ENCODE measurements at places on chromosomes 1 and 21.
A peak's percentile ranks its signal among the peaks of the same experiment; 100 is the strongest.

GRCh38 chr1:238052496-238053266, 162.0 kb upstream of the ZP4 start:
- no peak for DNase-seq

GRCh38 chr1:168603501-168604110, 27.2 kb downstream of the XCL1 start:
- peak; percentile 35 for DNase-seq

DNA sequence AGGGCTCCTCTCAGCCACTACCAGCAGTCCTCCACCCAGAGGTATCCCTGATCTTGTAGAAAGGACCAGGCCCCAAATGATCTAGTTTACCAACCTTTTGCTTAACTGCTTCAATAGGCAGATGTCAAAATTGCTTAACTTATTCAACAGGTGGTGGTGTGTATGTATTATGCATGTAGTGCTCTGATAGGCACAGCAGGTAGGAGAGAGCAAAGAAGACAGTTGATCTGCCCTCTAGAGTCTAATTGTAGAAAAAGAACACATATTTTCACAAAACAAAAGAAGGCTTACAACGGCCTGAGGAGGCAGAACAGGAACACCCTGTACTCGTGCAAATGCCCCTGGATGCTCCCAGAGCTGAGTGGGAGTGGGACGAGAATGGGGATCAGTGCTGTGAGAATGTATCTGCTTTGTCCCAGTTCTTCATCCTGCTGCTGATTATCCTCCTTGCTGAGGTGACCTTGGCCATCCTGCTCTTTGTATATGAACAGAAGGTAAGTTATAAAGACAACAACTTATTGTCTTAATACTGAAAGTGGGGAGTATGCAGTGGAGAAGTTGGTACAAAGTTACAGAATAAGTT, 21.1 kb downstream of the CD53 start:
- DNase-seq = no peak

DNA sequence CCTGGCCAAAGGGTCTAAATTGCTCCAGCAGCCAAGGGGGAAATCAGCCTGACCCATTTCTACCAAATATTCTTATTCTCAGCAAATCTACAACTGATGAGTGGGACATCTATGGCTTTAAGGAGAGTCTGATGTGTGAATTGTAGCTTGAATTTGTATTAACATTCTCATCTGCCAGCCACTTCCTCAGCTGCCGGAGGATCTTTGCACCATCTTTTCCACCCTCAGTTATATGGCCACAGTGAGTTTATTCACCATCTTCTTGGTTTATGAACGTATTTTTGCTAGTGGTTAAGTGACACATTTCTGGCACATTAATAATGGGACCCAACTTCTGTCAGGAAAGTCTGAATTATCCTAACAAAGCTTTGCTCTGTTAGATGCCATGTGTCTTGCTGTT, 69.6 kb downstream of the COLGALT2 start:
- no peak for DNase-seq

- DNase-seq = peak; percentile 46
Observed at GRCh38 chr1:235648954-235649367, 623 bp downstream of the GNG4 start.

- no peak for DNase-seq
Observed at GRCh38 chr1:106961646-106962045, 94.8 kb upstream of the PRMT6 start.

DNA sequence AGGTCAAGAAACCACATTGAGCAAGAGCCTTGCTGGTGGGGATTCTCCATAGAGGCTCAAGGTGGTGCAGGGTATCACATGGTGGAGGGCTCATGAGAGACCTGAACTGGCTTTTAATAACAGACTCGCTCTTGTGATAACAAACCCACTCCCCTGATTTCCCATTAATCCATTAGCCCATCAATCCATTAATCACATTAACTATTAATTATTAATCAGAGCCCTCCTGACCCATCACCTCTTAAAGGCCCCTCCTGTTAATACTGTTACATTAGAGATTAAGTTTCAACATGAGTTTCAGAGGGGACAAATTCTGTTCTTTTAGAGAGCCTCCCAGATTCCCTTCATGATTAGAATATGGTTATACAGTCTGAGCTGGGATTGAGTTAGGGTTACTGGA, 61.8 kb downstream of the IER5 start:
- no peak for DNase-seq

DNA sequence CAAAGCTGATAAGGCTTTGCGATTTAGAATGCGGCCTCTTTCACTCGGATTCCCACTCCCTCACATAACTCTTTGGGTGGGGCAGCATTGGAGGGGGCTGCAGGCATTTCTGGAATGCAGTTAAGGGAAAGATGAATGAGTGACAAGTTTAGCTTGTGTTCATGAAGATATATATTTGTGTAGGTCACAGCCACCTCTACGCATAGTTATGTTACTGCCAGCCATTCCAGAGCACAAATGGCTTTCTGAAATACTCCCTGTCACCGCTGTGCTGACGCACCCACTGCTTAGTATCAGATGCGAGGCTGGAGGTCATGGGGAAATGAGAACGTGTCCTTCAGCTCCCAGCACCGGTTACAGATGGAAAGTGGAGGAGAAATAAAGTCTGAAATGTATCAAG, 54.1 kb upstream of the ATP1A1 start:
- no peak for DNase-seq

- DNase-seq = no peak
Observed at GRCh38 chr1:243244432-243244841, 10.6 kb downstream of the CEP170 start.

DNA sequence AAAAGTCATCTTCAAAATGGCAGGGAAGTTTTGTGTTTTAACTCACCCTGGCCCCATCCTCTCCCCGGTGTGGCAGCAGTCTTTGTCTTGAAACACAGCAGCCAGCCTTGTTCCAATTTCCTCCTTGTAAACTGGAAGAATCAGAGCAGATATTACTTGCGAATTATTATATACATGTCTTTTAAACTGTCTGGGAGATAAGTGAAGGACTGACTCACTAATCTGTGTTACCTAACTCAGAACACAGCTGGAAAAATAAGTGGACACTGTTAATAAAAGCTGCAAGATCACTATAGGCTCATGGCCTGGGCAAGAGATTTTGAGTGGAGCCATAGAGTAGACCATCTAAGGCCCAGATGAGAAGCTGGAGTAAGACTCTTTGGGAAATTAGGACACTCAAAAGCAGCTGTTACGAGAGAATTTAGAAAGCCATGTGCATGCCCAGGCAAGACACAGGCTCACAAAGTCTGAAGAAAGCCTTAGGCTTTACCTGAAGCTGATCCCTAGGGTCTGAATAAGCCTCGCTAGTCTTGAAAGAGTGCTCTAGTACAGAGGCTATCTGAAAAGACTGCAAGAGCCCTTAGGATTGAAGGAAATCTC, 233.0 kb upstream of the RAB4A start:
- no peak for DNase-seq

GRCh38 chr1:23736437-23737134, 6.7 kb upstream of the ELOA start:
- no peak for DNase-seq

- no peak for DNase-seq
Observed at GRCh38 chr21:42356650-42357049, 5.9 kb upstream of the TFF2 start.

DNA sequence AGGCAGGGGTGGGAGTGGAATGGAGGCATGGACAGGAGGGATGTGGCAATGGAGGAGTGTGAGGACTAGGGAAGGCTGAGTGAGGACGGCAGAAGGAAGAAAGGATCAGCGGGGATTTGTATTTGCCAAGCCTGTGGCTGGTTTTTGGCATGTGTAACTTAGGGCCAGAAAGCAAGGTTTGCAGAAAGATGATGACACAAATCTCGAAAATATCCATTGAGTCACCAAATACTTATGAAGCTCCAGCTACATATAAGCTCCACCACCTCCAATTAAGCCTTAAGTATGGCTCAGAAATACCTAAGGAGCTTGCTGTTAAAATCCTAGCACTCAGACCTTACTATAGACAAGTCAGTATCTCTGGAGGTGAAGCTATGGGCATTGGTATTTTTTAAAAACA, 90.1 kb downstream of the OMA1 start:
- peak; percentile 44 for DNase-seq

DNA sequence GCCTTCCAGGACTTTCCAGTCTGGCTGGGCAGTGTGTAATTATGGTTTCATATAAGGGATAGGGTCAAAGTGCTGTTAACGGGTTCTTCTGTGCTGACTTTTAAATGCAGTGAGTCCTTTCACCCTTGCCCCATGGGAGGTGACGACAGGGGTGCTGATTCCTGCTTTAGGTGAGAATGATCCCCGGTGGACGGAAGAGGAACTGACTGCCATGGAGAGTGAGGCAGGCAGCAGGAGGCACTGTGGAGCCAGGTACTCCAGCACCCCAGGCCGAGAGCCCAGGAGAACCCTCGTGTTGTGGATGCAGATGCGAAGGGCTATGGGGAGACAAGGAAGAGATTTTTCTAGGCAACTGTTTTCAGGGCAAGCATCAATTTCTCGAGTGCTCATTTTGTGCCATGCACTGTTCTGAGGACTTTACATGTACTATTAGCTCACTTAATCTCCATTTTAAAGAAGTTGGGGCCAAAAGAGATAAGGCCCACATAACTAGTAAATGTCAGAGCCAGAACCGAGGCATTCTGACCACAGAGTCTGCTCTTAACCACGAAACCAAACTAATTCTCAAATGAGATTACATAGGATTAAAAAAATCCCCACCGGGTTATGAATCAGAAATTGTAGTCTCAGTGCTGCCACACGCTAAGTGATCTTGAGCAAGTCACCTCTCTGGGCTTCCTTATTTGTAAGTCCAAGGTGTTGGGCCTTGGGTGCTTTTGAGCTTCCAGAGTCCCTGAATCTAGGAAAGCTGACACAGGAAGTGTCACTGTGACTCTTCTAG, 28.2 kb downstream of the STPG1 start:
- DNase-seq = no peak

- DNase-seq = no peak
Observed at GRCh38 chr1:166865926-166866325, 10.1 kb downstream of the TADA1 start.

DNA sequence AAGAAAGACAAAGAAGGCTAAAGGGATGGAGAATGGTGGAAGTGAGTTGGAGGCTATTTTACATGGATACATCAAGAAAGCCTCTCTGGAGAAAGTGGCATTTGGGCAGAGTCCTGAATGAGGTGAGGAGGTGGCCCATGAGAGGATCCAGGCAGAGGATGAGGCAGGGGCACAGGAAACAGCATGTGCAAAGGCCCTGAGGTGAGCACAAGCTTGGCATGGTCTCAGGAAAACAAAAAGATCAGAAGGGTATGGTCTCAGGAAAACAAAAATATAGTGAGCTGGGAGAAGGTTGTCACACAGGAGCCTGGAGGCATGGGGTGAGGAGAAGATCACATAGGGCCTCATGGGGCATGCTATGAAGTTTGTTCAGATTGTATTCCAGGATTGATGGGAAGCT, 62.1 kb upstream of the F3 start:
- DNase-seq = no peak

DNA sequence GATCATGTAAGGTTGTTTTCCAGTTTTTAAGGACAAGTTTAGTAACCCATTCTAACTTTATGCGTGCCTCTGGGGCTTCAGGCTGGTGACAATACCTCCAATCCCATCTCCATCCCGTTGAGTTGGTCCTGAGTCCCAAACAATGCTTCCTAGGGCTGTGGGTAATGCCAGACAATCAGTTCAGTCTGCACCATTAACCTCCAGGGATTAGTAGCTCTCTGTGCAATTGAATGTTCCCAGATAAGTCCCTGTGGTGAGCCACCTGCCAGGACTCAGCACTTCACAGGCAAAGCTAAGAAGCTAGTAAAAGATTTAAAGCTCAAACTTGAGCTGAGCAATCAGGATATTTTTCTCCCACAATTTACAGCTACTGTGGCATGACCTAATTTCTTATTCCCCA, 462.2 kb upstream of the PTBP2 start:
- DNase-seq = no peak

GRCh38 chr1:223175032-223175431, 32.0 kb upstream of the TLR5 start:
- no peak for DNase-seq

GRCh38 chr1:155527677-155528076, 34.9 kb downstream of the ASH1L start:
- no peak for DNase-seq

DNA sequence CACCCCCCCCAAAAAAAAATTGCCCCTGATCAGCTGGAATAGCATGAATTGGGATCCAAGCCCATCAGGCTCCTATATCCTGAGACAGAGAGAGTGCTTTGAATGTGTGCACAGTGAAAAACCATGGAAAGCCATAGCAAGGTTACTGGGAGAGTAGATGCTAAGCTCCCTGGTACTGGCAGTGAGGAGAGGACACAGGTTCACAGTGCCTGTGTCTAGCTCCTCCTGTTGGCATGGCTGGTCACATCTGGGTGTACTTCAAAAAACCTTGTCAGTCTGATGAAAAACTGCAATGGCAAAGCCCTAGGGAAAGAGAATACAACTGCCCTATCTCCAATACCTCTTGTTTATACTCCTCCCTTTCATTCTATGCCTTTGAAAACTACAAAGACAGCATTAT, 12.9 kb downstream of the COPA start:
- no peak for DNase-seq

DNA sequence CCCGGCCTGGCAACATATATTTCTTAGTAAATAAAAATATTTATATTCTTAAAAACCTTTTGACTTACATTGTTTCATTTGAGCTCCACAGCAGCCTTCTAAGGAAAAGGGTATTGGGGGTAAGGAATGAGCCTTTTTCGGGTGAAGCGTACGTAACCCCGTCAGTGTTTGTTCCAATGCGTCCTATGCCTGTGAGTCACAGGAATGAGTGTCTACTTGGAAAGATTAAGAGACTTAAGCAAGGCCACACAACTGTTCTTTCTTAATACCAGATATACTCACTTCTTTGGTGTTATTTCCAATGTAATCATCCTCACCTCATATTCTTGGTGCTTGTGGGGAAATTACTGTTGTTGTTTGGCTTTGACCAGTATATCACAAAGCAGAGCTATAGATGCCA, 22.7 kb downstream of the WDTC1 start:
- DNase-seq = no peak

GRCh38 chr1:160359559-160360226, 7.2 kb upstream of the NHLH1 start:
- no peak for DNase-seq

- DNase-seq = no peak
Observed at GRCh38 chr1:62722796-62723195, 34.6 kb upstream of the DOCK7 start.

- DNase-seq = peak; percentile 41
Observed at GRCh38 chr1:15056515-15057285, 96.8 kb upstream of the TMEM51 start.

- no peak for DNase-seq
Observed at GRCh38 chr21:35376406-35377135, 327.5 kb upstream of the RUNX1 start.

DNA sequence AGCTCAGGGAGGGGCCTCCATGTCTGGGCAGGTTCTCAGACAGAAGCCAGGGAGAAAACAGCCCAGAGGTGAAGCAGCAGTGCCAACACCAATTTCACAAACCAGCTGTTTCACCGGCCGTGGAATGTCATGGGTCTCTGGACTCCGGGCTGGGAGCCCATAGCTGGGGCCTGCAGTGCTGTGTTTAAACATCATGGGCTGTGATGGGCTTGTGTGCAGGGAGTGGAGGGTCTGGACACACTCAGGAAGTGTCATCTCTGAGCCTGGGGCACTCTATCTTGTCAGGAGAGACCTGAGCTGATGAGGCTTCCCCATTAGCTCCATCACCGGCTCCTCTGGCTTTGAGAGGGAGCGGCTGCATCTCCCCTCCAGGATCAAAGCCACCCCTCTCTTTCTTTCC, 173.6 kb upstream of the IGSF21 start:
- DNase-seq = no peak

Measured in fibroblast of gingiva (primary cell).